Suprapubic skin (tissue), 4 donors: ENCODE measurements at places on chromosomes 11 and 22. TPM values are rescaled to one million over a fixed set of nuclear protein-coding genes. Genes with fewer than 3 reads are reported as not detected.

Gene LINC01488
- total RNA-seq = not detected

Gene OR2AG1
- not detected for total RNA-seq

Gene PHOX2A
- total RNA-seq = not detected

Gene OR4C11
- not detected for total RNA-seq

DNA sequence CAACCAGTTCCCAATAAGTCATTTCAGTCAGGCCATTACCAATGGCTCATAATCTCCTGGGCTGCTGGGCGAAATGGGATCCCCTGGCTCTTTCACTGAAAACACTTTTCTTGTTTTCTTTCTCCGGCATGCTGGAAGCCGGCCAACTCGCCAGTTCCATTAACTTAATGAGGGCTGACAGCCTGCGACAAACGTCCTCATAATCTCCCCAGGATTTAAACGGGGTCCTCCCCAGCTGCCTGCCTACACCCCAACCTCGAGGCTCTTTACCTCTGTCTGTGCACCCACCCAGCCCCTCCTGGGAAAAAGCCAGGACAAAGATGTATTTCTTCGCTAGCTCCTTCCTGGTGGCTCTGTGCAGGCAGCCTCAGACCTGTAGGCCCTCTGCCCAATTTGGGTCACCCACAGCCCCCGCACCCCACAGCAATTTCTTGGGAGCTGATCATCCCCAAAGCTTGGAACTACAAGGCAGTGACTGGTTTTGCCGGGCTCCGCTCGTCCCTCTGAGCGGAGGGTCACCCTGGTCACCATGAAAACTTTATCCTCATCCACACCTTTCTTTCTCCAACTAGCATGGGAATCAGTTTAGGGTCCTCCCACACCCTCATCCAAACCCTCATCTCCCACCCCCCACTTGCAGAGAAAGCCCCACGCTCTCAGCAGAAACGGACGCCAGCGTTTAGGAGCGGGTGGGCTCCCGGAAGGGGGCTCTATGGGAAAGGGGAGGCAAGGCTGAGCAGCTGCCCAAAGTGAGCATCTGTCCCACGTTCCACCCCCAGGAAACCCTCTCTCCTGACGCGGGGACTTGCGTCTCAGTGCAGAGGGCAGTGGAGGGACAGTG, 51.1 kb upstream of the KCNQ1OT1 start:
- DNase-seq = peak; percentile 56

DNA sequence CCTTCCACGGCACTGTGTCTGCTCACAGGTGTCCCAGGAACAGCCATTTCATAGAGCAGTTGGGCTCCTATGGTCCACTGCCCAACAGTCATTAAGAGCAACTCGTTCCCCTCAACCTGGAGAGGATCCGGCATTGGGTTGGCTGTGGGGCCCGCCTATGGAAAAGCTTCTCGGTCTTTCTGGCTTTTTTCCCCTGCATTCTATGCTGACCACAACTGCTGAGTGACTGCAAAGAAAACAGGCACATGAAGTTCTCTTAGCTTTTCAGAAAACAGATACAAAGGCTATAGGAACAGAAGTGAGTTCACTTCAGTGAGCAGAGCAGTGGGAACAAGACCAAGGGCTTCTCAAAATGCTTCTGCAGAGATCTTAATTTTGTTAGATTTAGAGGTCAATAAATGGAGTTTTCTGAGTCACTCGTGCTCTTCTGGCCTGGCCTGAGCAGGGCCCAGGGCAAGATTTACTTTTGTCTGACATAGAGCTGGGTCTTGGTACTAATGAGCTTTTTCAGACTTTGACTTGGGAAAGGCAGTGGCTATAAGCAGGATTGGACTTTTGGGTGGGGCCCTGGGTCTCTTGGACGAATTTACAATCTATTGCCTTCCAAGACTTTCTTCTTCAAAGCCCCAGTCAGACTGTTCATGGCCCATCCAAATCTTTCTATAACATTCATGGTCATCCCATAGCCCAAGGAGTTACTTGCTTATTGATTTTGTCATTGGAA, 13.6 kb upstream of the APOL5 start:
- DNase-seq = no peak

GRCh38 chr11:126607374-126607773, 251.9 kb downstream of the ST3GAL4 start:
- DNase-seq = no peak

Gene NLRP14
- not detected for total RNA-seq

DNA sequence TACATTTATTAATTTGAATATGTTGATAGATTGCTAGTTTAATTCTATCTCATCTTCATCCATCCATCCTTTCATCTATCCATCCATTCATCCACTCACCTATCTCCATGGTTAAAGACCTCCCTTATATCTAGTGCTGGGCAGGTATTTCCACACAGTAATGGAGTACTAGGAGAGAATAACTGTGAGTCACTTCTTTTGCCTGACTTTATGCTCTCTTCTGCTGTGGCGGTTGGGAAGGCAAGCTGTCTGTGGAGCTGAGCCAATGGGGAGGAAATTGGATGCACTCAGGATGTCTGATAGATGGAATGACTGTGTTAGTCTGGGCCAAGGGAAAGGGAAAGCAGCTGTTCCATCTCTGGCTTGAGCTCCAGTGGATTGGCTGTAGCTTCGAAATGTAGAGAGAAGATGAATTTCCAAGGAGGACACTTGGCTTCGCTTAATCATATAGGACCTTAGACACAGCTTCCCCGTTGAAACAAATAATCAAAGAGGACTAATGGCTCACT, 60.3 kb downstream of the NELL1 start:
- no peak for DNase-seq

DNA sequence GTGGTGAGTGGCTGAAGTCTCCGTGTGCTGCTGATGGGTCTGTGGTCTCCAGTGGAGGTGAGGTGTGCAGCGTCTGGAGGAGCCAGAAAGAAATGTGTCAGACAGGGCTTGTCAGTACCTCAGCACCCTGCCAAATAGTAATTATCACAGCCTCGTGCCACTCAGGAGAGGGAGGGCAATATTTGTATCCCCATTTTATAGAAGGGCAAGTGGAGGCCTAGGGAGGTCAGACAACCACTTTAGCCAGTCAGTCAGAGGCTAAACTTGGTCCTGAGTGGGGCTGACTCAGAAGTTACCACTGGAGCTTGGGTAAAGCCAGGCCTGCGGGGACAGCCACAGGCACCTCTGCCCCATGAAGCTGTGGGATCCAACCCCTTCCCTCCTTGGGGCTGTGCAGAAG, 11.5 kb upstream of the ELF5 start:
- DNase-seq = no peak

DNA sequence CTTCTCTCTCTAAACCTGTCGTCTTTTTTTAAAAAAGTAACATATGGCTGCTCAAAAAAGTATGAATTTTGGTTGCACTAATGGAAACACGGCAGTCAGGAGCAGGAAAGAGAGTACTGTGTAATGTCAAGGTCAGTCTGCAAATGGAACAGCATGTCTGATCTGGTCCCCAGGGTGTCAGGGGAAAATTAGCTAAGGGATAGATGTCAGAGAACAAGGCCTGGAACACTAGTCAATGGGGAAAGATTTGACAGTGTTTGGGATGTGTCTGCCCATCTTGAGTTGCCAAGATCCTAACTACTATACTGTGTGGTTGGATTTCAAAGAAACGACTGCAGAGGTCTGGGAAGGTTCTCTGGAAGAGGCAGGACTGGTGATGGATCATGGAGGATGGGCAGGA, 65.7 kb upstream of the PHOX2A start:
- DNase-seq = no peak

DNA sequence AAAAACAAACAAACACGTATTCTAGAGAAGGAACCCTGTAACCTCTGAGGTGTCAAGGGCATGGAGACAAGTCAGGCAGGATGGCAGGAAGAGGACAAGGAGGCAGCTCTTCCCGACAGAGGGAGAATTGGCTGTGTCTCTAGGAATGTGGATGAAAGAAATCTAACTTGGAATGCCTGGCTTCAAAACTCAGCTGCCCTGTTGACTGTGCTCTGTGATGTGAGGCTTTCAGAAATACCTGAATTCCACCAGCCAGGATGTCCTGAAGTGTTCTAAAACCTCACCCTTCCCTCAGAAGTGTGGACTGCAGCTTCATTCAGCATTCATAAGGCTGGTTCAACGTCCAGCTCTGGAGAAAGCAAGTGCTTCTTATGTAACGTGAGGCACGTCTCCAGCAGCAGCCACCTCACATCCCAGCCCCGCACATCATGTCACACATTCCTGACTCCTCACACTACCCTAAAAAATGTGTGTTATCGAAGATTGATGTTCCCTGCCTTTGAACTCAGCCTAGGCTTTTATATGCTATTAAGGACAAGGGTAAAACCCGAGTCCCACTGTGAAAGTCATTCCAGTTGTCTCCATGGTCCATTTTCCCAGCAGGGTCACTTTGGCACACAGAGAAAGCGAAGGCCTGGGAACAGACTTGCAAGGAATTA, 398.9 kb downstream of the ETS1 start:
- no peak for DNase-seq

Gene C1QTNF5
- 5.7 TPM for total RNA-seq

- no peak for DNase-seq
Measured at GRCh38 chr11:70073871-70074371, 4.2 kb upstream of the ANO1 start.

GRCh38 chr11:119774172-119774763, 45.3 kb upstream of the NECTIN1 start:
- DNase-seq = no peak

Gene GSC2
- total RNA-seq = not detected

Gene FOSL1
- 5.0 TPM for total RNA-seq
